ENCODE measurements at places on chromosomes 16 and 17.

DNA sequence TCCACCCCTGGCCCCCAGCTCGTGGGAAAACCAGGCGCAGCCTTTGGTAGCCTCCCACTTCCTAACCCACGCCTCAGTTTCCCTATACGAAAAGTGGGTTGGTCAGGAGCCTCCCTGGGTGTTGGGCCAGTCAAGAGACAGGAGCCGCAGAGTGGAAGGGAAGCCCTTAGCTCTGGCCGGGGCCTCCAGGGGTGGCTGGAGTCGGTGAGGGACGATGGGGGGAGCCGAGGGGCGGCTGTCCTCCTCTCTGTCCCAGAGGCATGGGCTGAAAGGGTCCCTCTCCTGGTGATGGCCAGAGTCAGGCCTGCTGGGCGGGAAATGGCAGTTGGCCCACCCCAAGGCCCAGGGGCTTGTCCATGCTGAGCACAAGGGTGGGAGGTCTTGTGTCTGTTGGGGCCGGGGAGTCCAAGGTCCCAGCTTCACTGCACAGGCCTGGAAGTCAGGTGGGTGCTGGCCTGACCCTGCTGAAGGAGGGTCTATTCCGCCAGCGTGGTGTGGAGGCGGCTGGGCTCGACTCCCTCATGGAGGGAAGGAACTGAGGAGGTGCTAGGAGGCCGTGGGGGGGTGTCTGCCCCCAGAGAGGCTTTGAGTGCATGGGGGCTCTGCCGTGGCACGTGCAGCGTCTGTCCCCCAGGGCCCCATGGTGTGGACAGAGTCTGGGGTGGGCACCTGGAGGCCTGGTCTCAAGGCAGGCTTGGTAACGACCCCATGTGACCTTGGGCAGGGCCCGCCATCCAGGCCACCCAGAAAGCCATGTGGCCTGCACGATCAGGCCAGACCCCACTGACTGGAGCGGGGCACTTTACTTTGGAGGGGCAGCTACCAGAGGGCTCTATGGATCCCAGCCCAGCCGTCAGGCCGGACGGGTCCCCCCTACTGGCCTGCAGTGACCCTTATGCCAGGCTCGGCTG, 1.1 kb downstream of the SLC16A3 start:
- no peak for DNase-seq

- no peak for DNase-seq
These were observed 33.5 kb downstream of the PPM1E start for GRCh38 chr17:58789160-58789559.

DNA sequence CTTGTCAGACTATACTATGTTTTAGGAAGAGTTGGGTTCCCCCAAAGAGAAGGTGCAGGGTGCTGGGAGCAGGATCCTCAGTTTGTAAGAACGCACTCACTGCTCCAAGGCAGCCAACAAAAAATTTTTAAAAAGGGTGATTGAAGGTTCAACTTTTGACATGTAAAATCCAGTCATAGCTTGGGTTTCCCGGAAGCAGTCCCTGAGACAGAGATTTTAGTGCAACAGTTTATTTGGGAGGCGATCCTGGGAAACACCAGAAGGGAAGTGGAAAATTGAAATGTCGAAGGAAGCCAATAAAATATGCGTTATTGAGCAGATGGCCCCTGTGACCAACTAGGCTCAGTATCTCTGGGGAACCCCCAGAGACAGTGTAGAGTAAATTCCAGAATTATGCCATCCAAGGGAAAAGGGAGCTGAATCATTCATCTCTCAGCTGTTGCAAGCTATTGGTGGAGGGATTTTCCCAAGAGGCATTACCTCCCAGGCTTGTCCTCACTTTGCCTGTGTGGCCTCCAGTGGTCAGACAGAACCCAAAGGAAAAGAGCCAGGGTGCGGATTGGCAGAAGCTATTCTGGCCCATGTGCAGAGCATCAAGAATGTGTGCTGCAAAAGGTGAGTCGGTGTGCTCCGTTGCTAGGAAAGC, 72.9 kb downstream of the HS3ST3B1 start:
- no peak for DNase-seq

DNA sequence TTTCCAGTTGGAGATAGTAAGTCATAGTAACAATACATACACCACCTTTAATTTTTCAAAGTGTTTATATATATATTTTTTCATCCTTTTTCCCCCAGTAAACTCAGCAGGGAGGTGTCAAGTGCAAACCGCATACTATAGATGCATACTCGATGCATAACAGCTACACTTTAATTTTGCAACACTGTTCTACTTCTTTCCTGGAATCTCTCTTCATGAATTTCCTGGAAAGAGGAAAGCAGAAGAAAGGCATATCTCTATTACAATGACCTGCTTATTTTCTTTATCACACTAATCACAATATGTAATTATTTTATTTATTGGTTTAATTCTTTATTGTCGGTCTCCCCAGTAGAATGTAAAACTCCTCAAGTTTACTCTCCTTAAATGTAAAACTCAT, 140.0 kb downstream of the SNX11 start:
- no peak for DNase-seq

DNA sequence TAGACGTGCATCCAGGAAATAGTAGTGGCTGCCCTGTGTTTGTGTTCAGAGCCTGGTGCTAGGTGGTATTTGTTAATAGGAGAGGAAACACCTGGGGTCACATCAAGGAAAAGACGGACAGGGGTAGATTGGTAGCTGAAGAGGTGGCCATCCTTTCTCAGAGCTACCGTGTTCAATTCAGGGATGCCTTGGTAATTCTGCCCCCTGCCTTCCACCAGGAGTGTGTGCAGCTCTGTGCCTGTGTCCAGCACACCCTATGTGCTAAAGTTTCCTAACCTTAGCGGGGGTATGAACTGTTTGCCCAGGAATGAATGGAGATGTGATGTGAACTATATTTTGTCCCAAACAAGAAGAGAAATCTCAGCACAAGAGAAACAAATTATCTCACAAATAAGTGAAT, 174.1 kb upstream of the MPHOSPH6 start:
- DNase-seq = no peak

GRCh38 chr17:55549140-55549539, 37.9 kb upstream of the SMIM36 start:
- DNase-seq = peak; percentile 9

- DNase-seq = no peak
These were observed 49.1 kb downstream of the GRB2 start for GRCh38 chr17:75356260-75356937.

DNA sequence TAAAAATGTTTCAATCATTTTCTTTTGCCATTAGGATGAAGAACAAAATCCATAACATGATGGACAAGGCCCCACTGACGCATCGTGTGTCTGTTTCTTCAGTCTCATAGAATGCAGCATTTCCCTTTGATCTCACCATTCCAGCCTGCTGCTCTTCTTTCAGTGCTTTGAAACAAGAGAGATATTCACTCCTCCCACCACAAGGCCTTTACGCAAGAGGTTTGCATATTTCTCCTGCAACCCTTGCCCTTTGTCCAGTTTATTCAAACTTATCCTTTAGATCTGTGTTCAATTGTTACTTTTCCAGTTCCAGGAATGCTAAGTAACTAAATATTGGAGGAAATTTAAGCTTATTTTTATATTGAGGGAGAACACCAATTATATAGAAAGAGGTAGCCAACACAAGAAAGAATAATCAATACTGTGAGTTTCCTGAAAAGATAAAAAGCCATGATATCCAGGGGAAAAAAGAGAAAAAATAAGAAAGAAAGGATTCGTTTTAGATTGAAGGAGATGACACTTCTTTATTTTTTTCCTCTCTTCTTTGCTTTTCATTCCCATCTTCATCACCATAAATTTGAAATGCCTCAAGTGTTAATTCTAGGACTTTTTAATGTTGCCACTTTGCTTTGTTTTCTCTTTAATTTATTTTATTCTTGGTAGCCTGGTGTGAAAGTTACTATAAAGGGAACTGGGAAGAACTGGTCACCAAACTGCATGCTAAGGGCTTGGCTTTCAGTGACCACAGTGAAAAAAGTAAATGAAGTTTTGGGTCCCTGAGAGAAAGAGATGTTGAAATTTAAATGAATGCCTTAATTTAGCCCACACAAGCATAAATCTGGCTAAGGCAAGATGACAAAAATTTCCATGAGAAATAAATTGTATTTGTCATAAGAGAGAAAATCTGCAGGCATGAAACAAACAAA, 102.1 kb downstream of the KIF2B start:
- DNase-seq = no peak

DNA sequence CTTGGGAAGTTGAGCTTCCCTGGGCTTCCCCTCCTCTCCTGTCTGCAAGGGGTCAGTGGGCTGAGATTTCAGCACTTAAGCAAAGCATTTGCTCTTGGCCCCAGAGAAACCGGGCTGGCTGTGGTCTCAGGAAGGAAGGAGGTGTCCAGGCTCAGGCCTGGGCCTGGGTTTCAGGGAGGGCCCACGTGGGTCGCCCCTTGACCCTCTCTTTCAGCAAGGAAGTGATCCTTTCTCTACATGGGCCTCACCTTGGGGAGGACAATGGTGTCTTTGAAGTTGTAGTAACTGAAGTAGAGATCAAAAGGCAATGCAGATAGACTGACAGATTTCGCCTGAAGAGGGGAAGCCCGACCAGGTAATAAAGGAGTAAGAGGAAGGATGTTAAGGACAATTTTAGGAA, 2.7 kb downstream of the NOD2 start:
- DNase-seq = peak; percentile 36

GRCh38 chr16:31713945-31714902, 159.4 kb upstream of the ZNF267 start:
- DNase-seq = no peak

GRCh38 chr17:73652886-73653480, 8.7 kb upstream of the SDK2 start:
- DNase-seq = no peak

DNA sequence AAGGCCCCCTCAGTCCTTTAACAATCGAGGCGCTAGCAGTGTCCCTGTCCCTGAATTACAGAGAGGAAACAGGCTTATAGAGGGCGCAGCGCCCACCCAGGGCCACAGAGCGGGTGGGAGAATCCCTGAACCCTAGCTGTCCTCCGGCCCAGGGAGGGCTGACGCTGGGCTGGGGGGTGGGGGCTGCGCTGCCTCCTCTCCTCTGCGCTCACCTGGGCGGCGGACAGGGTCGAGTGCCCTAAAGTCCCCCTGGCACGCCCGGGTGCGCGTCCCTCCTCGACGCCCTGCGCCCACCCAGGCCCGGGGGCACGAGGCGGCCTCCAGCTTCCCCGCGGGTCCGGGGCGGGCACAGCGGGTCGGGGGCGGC, 200.4 kb upstream of the N4BP1 start:
- no peak for DNase-seq

DNA sequence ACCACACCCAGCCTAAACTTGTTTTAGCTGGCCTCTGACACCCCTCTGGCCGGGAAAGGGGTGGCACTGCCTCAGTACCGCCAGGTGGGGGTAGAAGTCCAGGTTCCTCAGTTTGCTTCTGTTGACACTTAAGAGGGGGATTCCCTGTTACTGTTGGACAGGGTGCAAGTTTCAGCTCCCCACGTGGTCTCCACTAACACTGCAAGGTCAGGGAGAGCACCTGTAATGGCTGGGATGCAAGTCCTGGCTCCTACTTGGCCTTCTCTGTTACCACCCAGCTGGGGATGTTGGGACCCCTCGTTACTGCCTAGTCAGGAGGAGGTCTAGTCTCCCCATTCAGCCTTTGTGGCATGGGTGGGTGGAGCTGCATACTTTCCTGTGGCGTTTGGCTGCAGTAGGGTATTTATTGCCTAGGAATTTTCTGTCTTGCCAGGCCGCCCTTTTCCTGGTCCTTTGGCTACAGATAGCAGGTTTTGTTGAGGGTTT, 10.6 kb upstream of the MFAP4 start:
- DNase-seq = no peak

DNA sequence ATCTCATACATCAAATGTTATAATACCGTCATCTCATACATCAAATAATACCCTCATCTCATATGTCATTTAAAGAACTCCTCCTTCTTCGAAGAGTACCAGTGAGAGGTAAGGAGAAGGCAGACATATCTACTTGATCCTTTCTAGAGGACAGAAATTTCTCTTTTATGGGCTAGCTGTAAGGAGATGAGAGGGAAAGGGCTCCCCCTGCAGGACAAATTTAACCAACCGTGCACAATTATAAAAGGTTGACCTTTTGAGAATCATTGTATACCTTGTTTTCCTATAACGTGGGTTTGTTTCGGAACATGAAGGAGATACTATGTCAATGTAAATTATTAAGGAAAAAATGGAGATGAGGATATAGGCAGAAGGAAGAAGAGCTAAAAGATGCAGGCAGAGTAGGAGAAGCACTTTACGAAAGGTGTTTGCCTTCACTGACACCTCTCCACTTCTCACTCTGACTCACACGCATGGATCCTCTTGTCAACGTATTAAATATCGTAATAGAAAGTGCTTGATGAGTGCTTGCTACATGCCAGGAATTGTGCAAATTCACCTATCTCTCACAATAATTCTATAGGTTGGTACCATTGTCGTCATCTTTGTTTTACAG, 465.9 kb upstream of the ERCC4 start:
- DNase-seq = peak; percentile 2

DNA sequence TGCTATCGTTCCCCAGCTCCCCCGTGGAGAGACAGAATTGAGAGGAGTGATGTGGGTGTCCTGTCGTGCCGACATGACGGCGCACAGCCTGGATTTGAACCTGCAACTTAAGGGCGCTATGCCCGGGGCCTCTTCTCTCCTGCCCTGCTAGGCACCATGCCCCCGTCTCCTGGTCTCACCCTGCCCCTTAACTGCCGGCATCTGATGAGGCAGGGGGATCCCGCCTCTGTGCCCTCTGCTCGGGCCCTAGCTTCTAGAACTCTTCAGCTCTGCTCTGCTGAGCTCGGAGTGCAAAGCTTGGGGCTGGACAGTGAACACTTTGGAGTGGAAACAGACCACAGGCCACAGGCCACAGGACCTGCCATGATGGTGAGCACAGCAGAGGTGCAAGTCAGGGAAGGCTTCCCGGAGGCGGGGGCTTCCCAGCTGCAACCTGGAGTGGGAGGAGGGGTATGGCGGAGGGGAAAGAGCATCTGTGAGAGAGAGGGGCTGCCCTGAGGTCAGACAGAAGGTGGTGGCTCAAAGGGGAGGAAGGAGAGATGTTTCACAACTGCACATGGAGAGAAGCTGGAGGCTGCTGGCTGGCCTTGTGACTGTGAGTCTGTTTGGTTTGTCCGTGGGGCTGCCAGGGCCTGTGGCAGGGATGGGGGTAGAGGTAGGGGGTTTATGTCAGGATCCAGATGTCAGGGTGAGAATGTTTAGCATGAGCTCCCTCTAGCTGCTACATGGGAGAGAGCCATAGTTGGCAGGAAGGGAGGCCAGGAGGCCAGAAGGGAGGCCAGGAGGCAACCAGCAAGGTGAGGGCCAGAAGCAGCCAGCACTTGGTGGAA, 107.8 kb downstream of the CRLF3 start:
- DNase-seq = no peak

DNA sequence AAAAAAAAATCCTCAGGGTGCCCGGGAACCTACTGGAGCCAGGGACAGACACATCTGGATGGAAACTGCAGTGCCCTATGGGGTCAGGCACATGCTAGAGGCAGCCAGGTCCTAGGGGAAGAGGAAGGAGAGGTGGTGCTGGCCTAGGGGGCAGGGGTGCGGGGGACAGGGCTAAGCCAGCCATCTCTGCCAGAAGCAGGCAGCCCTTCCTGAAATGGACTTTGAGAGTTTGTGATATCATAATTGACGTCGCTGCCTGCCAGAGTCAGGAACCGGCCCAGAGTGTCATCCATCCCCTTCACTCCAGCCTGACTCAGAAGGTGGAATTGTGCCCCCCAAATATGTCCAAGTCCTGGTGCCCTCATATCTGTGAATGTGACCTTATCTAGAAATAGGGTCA, 25.0 kb upstream of the BAHCC1 start:
- DNase-seq = no peak

GRCh38 chr17:34447406-34447805, 84.4 kb upstream of the CCL1 start:
- DNase-seq = no peak
